K562 (cell line): ENCODE measurements at places on chromosomes 11 and 22. TPM values are rescaled to one million over a fixed set of nuclear protein-coding genes. Genes with fewer than 3 reads are reported as not detected.

Gene OR8J1
- not detected in 2 replicates for total RNA-seq

DNA sequence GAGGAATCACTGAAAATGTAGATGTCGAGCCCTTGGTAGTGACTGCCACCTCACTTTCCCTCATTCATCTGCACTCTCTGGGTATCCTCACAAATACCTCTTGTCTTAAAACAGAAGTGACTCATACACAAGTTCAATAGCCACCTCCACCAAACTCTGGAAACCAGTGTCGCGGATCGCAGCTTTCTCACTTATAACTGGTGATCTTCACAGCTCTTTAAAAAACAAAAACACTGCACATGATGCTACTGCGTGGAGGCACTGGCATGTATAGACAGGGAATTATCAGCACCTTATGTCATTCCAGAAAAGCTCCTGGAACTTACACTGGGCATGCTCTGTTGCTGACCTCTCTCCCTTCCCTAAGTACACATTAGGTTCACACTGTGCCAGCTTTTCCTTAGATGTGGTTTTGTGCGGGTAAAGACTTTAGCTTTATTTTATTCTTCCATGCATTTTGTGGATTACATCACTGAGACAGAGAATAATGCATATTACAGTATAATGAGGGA lies 425.5 kb upstream of the CADM1 start:
- DNase-seq = no peak

- DNase-seq = no peak
These were observed 723.3 kb downstream of the NTM start for GRCh38 chr11:132093536-132094259.

GRCh38 chr11:87976009-87976408 lies 199.2 kb downstream of the RAB38 start:
- no peak for DNase-seq

DNA sequence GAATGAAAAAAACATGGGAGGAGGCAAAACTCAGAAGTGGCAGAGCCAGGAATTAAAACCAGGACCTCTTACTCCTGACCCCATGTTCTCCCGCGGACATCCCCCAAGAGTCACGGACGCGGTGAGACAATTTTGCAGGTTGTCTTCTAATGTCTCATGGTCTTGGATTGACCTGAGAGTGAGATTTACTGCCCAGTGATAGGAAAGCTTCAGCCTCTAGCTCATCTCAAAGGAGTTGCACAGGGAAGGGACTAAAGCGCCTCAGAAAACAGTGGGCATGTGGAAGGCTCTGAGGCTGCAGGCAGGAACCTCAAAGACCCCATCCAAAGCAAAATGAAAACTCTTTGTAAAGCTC lies 197.4 kb downstream of the ADAMTS15 start:
- DNase-seq = no peak
